ENCODE measurements at places on chromosomes 11 and 22.

DNA sequence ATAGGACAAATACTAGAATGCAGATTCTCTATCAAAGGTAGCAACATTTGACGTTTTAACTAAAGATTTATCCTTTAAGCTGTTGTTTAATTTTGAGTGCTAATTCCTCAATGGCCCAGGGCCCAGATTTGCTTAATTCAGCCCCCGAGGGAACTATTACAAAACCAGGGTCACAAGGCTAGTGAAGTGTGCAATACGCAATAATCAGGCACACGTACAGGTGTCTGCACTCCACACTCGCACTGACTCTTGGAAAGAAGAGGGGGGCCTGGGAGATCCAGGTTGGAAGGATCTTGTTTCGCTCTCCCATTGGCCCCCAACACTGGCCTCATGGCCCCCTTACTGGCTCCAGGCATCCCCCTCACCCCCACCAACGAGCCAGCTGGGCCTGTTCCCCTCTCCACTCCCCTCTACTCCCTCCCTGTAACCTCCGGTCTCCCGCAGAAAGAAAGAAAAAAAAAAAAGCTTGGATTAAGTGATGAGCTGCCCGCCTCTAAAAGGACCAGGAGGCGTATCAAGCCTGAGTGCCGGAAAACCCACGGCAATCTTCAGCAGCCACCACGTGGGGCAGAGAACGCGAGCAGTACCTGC is 2.2 kb upstream of the KIRREL3 start:
- no peak for DNase-seq

DNA sequence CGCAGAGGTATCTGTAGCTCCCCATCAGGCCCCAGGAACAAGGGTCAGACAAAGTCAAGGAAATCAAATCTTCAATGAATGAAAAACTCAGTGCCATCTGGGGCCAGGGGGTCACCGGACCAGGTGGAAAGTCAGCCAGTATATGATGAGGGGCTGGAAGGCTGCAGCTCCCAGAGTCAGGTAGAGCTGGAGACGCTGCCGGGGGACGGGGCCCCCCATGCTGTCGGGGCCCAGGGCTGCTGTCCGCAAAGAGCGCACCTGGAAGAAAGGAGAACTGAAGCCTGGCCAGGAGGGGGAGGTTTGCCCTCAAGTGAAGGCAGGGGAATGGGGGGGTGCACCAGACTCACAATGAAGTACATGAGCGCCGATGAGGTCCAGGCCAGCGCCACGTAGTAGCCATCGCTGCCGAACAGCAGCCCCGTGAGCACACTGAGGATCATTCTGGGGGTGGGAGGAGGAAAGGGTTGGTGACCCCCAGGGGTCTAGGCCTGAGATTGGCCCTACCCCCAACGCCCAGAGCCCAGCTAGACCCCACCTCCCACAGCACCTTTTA is 4.3 kb downstream of the YIF1A start:
- no peak for DNase-seq

DNA sequence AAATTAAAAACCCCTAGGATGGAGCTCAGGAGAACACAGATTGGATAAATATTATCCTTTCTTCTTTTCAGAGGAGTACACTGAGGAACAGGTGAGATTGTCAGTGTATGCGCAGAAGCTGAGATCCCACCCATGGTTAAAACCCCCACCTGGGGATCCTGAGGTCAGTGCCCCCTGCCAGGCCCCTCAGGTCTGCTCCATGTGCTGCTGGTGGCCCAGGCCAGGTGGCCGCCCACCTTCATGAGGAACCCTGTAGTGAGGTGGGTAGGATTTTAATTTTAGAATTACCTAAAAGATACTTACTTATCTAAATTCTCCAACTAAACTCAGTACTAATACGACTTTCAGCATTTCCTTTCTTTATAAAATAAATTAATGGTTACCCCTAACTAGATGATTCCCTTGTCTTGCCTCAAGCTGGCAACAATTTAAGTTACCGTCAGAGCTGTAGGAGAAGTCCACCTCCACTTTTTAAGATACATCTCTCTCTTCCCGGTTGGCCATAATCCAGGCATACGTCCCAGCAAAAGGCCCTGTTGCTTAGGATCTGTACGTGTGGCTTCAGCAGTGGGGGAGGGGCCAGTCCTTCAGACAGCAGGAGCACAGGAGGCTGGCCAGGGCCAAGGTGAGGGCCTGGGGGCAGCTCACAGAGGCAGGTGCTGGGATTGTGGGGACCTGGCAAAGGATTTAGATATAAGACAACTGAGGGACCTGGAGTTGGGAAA is 61.5 kb upstream of the PITPNB start:
- DNase-seq, result peak; percentile 41

DNA sequence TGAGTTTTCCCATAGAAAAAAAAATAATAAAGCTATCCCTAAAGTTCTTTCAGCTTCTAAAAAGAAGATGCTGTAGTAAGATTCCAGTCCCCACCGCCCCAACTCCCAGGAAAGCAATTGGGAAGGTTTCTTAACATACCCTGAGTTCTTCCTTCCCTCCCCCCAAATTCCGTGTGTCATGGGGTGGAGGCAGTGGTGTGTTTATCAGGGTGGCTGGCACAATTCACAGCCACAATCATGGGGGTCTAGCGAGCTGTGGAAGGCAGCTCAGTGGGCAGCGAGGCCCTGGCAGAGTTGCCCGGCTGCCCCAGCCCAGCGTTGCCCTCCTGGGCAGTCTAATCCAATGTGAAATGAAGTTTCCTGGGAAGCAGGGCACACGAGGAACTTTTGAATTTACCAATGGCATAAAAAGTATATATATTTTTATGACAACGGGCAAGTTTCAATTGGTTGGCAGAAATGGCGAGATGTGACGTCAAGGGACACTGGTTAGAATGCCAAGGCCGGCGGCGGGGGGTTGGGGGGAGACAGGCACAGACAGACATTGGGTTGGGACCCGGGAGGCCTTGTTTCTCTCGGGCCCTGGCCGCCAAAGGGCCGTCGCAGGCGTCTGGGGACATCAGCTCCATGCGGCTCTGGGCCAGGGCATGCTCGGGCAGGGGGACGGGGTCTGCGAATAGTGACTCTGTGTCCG is 80.7 kb upstream of the PPARA start:
- peak; percentile 90 for DNase-seq

DNA sequence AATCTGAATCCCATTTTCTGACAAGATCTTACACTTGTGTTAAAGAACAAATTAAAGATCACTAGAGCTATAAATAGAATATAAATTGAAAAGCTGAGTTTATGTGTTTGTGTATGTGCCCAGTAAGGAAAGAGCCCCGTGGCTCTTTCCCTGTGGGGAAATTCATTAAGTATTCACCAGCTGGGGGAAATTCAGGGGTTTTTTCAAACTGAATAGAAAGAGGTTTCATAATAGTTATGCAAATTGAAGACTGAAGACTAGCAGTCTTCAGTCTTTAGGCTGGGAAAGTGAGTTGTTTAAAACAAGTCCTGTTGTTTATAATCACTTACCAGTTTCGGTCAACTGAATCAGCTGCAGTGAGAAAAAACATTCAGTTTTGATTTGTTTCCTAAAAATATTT is 11.3 kb upstream of the MS4A7 start:
- no peak for DNase-seq

- no peak for DNase-seq
Measured at GRCh38 chr11:788953-789940, 643 bp downstream of the CEND1 start.

DNA sequence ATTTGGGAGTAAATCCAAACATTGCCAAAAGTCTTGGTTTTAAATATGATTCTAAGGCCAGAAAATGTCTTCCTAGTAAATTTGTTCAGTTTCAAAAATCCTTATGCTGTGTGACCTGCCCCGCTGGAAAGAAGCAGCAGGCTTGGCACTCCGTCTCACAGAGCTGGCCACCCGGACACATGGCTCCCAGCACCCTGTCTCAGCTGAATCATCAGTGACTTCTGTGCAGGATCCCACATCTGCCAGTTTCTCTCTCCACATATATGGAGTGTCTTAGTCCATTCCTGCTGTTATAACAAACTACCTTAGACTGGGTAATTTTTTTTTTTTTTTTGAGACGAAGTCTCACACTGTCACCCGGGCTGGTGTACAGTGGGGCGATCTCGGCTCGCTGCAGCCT is 356.7 kb downstream of the TBC1D22A start:
- no peak for DNase-seq

DNA sequence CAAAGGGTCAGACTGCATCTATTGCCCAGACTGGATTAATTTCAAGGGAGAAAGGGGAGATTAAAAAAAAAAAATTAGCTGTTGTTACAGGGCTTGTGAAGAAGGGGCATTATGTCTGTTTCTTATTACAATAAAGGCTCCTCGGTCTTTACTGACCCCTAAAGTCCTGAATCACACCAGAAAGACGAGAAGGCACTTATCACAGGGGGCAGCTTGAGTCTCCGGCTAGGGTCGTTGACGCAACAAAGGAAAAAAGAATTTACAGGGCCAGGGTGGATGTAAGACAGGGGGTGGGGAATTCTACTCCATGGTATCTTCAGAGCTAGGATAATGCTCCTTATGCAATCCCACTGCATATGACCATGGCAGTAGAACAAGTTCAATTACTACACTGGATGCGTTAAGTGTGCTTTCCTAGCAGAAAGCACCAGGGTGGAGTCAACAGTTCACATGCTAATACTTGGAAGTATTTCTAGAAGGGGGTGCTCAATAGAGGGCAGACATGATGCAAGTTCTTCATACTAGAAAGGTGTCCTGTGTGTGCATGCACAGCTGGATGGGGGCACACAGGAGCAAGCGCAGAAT is 16.5 kb downstream of the DDX17 start:
- DNase-seq, result no peak

DNA sequence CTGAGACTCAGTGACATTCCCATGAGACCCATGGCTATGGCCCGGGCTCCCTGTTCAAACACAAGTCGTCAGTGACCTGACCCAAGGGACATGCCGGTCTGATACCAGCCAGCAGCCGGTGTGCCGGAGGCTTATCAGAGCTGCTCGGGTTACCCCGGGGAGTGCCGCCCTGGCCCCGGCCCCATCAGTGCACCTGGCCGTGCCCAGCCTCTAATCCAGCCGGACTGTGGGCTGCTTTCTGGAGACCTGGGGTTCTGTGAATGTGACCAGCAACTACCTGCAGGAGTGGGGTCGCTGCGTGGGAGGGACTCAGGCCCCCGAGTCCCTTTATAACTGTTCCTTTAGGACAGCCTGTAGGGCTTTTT is 52.7 kb downstream of the LINC01488 start:
- no peak for DNase-seq

DNA sequence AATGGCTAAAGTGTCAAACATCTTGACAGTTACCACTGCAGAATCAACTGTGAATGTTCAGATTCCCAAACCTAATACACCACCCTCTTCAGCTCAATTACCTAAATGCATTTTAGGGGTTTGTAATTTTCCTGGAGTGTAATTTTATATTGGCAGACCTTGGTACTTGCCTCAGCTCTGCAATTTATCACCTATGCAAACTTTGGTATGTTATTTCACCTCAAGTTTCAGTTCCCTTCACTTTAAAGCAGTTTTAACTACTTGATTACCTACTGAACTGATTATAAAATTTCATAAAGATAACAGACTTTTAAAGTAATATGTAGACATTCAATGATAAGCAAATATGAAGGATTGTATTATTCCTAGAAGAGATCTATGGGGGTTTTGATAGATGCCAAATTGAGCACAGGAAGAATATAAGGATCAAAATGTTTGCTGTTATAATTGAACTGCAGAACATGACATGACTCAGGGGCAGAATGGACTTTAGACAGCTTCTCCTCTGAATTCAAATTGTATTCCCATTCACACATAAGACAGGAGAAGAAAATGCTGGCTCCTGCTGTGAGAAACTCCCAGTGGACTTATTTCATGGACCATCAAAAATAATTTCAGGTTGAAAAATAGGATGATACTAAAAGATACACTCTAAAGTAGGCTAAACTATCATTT is 491.5 kb upstream of the LUZP2 start:
- no peak for DNase-seq

DNA sequence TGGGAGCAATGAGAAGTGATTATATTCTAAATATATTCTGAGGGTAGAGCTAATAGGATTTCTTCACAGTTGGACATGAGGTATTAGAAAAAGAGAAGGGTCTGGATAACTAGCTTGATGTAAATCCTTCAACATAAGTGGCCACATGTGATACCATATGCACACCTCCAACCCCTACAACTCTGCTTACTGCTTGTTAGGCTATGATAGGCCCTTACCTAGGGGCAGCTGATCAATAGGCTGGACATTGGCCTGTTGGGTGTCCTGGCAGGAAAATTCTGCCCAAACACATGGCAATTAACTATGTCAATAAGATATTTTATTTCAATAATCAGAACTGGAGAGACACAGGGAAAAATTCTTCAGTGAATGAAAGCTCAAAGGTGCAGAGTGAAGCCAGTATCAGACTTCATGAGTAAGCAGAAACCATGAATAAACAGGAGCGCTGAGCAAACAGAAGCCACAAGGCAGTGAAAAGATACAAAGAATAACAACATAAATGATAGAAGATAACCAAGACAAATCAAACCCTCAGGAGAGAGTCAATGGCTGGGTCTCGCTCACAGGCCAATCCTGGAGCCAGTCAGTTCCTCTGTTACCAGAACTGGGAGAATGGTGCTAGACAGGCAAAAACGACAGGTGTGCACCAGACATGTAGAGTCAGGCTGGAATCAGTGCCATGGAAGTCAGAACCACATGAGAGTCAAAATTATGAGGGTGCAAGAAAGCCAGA is 46.3 kb upstream of the PSMA1 start:
- DNase-seq, result no peak

- no peak for DNase-seq
Measured at GRCh38 chr11:112307616-112308015, 47.0 kb upstream of the PLET1 start.

GRCh38 chr22:36048911-36049677 is 20.5 kb upstream of the RBFOX2 start:
- DNase-seq, result no peak

DNA sequence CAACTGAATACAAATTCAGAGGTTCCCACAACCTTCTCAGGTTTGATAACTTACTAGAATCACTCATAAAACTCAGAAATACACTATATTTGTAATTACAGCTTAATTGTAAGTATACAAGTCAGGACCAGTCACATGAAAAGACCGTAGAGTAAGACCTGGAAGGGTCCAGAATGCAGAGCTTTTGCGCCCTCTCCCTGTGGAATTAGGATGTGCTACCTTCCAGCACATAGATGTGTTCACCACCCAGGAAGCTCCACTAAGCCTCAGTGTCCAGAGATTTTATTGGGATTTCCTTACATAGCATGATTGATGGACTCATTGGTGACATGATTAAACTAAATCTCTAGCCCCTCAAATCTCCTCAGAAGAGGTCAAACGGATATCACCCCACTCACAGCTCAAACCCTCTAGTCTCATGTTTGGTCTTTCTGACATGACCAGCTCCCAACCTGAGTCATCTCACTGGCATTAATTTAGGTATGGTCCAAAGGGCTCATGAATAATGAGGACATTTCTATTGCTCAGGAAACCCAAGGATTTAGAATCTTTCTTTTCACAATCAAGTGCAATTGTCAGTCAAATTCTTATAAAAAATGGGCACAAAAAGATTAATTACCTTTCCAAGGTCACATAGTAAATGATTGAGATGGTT is 77.2 kb upstream of the UBASH3B start:
- DNase-seq, result no peak
